Stimulated activated CD4-positive, alpha-beta T cell treated with anti-CD3 and anti-CD28 coated beads, Interleukin-12 subunit alpha, Interleukin-12 subunit beta, amount 100 ng/mL, for 48 hours (primary cell): ENCODE measurements at places on chromosomes 3 and 15.

GRCh38 chr3:52084216-52084945, 28.0 kb upstream of the DUSP7 start:
- no peak for DNase-seq

GRCh38 chr3:4977001-4977852, 2.0 kb upstream of the BHLHE40 start:
- DNase-seq, result peak; percentile 80

DNA sequence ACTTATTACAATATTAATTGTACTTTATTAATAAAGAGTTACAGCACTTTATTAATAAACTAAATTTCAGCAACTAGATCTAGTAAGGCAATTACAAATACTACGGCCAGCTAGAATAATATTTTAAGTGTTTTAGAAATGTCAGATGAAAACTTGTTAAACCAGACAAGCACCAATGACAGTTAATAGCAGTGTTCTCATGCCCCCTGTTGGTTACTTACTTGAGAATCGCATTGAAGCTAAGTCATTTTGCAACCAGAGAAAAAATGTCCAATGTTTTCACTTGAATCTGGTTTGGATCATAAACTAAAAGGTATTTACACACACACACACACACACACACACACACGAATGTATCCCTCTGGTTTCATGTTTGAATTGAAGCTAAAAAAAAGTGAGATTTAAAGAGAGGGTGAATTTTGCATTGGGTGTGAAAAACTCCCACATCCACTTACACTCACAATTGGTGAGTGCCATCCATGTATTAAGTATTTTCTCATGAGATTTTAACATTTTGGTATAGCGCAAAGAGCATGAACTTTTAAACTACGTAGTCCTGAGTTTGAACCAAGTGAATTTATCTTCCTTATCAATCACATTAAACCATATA, 347.7 kb downstream of the ZBBX start:
- DNase-seq, result no peak

GRCh38 chr3:61861410-61861809, 300.0 kb downstream of the PTPRG start:
- DNase-seq, result no peak

GRCh38 chr3:23406601-23407000, 203.5 kb downstream of the UBE2E2 start:
- DNase-seq, result no peak

DNA sequence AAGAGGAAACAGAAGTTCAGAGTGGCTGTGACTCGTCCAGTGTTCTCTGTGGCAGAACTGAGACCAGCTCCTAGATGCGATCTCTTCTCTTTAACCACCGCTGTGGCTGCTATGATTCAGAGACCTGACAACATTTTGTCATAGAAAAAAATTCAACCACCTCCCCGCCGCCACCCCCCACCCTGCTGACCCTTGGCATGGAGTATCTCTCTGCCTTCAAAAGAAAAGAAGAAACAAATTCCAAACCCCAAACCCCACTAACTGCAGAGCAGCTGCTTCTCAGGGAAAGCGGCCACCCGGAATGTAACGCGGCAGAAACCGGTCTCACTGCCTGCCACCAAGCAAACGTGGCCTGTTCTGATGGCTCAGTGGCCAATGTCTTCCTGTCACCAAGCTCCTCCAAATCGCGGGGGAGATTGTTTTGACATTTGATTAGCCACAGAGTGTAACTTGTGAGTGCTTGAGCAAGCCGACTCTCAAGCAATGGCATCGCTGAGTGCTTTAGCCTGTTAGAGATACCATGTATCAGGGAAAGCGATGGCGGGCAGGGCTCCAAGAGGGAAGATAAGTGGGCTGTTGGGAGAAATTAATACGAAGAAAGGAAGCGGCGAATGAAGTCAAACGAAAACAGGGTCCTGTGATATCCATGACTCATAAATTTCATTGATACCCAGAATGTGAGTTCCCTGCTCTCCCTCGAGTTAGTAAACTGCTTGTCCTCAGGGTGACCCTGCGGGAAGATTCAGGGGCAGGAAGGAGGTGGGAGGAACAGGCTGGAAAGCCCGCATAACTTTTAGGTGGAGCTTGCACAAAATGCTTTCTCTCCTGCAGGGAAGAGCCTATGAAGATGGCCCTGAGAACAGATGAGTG, 44.8 kb upstream of the TLE3 start:
- DNase-seq, result peak; percentile 49

DNA sequence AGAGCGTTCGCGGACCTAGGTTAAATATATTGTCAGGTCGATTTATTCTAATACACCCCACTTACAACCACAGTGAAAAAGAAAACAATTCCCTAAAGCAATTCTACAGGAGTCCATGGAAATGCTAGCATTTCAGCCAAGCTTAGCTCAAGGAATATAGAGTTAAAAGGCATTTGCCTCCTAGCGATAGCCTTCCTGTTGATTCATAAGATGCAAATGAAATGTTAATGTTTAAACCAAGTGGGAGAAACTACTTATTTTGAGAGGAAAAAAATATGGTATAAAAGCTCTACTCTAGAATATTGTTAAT, 1.7 kb upstream of the ALCAM start:
- no peak for DNase-seq

DNA sequence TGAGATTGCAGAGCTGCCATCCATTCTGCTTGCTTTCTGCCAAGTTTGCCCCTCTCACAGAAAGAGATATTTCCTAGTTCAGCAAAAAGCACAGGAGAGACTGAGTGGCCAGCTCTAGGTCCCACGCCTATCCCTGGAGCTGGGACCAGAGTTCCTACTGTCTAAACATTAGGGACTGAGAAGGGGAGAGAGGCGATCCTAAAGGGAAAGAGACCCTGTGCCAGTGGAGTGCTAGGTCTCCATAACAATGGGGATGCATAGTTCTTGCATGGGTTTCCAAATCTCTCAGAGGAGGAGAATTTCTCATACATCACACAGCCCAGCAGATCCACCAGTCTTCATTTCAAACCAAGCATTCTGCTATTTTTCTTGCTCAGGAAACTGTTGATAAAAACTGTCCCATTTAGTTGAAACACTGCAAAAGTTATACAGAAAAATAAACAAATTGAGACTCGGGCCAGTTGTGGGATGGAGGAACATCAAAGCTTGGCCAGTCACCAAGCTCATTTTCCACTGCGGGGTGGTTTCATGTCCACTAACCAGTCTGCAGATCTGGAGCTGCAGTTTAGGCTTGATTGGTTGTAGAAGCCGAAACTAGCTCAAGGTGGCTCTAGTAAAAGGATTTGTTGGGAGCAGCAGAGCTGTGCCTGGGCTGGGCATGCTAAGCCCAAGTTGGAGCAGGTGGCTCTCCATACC, 62.7 kb downstream of the EEFSEC start:
- DNase-seq, result no peak

- DNase-seq, result no peak
These were observed 55.0 kb upstream of the SNRPN start for GRCh38 chr15:24899795-24900194.

GRCh38 chr3:102290241-102290640, 144.6 kb upstream of the ZPLD1 start:
- no peak for DNase-seq

GRCh38 chr3:18645619-18646018, 220.5 kb upstream of the SATB1 start:
- DNase-seq, result peak; percentile 41
